Suprapubic skin (tissue), 4 donors: ENCODE measurements at places on chromosomes 6 and 20.

GRCh38 chr20:43947316-43947710 is 32.7 kb downstream of the TOX2 start:
- no peaks in the 10 kb centered on the region for H3K36me3 ChIP-seq
- H3K4me1 ChIP-seq, result peaks cover 9% of the 10 kb centered on the region
- no peak overlapping the region for H3K27ac ChIP-seq
- H3K4me3 ChIP-seq, result no peak overlapping the region

DNA sequence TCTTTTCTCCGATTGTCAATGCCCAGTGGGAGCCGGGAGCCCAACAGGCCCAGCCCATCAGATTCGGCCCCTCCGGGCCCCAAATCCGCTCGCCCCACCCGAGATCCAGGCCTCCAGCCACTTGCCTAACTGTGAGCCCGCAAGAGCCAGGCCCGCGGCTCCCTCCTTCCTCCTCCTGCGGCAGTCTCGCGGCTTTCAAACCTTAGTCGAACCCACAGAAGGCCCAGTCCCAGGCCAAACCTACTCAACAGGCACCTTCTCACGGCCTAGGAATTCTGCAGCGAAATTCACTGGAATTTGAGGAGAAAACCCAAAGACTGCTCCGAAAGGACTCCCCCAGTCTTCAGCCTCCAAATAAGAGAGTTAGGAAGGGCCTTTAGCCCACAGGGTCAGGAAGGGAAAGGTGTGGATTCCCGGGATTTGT is 2.8 kb upstream of the TFAP2A start:
- H3K27me3 ChIP-seq, result peaks cover 98% of the 10 kb centered on the region
- no peak for DNase-seq
- H3K4me3 ChIP-seq, result peak overlapping the region; percentile 83
- H3K36me3 ChIP-seq, result no peaks in the 10 kb centered on the region
- H3K27ac ChIP-seq, result peak overlapping the region; percentile 98

GRCh38 chr20:44309763-44310663 is 989 bp downstream of the FITM2 start:
- H3K27me3 ChIP-seq, result no peaks in the 10 kb centered on the region
- H3K27ac ChIP-seq, result peak overlapping the region; percentile 67
- peak; percentile 69 for DNase-seq
- H3K4me1 ChIP-seq, result peaks cover 20% of the 10 kb centered on the region

- no peak for DNase-seq
- H3K4me1 ChIP-seq, result peaks cover 10% of the 10 kb centered on the region
- H3K36me3 ChIP-seq, result no peaks in the 10 kb centered on the region
Measured at GRCh38 chr20:47988676-47989075, 203.4 kb upstream of the SULF2 start.

GRCh38 chr20:59525500-59526241 is 78.7 kb upstream of the PHACTR3 start:
- H3K4me1 ChIP-seq, result no peaks in the 10 kb centered on the region
- H3K4me3 ChIP-seq, result no peak overlapping the region
- peaks cover 70% of the 10 kb centered on the region for H3K27me3 ChIP-seq
- no peaks in the 10 kb centered on the region for H3K36me3 ChIP-seq

DNA sequence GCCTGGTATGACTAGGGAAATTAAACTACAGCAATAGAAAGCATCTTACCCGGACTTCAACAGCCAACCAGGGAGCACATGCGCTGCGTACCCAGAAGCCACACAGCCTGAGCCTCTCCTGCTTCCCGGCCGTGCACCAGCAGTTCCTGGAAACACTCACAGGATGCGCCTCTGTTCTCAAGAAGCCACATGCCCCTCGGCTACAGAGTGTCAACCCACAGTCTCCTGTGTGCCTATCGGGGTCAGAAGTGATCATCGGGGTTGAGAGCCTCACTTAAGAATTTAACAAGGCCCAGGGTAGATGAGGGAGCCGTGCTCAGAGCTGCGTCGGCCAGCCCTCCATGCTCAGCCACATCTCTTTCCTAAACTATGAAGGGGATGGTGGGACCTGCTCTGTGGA is 147.2 kb upstream of the GGTLC1 start:
- no peaks in the 10 kb centered on the region for H3K4me1 ChIP-seq
- H3K27me3 ChIP-seq, result no peaks in the 10 kb centered on the region
- no peak overlapping the region for H3K4me3 ChIP-seq
- H3K36me3 ChIP-seq, result no peaks in the 10 kb centered on the region
- no peak for DNase-seq
- H3K27ac ChIP-seq, result no peak overlapping the region

- no peak overlapping the region for H3K4me3 ChIP-seq
- no peaks in the 10 kb centered on the region for H3K4me1 ChIP-seq
- H3K27me3 ChIP-seq, result no peaks in the 10 kb centered on the region
- H3K36me3 ChIP-seq, result no peaks in the 10 kb centered on the region
Measured at GRCh38 chr6:147693181-147693580, 184.7 kb downstream of the SAMD5 start.

- no peak for DNase-seq
- no peaks in the 10 kb centered on the region for H3K36me3 ChIP-seq
- no peak overlapping the region for H3K27ac ChIP-seq
- H3K4me3 ChIP-seq, result no peak overlapping the region
- H3K4me1 ChIP-seq, result no peaks in the 10 kb centered on the region
Measured at GRCh38 chr6:130524552-130524951, 158.7 kb downstream of the TMEM200A start.

DNA sequence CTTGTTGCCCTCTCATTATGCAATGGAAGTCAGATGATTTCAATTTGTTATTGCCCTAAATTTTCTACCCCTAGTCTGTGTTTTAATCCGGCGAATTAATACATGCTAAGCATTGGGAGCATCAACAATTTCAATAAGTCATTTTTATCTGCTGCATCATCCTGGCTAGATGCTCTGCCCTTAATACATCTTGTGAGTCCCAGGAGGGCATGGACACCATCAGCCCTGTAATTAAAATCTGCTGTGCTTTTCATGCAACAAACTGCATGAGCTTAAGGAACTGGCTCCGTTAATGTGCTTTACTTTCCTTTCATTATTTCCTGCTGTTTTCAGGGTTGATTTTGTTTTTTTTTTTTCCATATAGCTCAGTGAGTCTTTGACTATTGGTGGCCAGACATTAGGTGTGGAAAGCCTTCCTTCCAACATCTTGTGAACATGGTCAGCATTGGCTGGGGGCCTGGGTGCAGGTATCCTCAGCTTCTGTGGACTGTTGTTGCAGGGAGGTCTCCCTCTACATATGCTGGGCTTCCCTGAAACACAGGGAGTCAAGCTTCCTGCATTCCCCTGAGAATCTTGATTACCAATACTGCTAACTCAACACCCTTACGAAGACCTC is 8.5 kb upstream of the PBOV1 start:
- H3K36me3 ChIP-seq, result no peaks in the 10 kb centered on the region
- no peak for DNase-seq
- peak overlapping the region; percentile 31 for H3K27ac ChIP-seq
- no peaks in the 10 kb centered on the region for H3K4me1 ChIP-seq

GRCh38 chr6:33428224-33428965 is 8.5 kb downstream of the SYNGAP1 start:
- no peak for DNase-seq
- no peaks in the 10 kb centered on the region for H3K27me3 ChIP-seq
- peak overlapping the region; percentile 68 for H3K4me3 ChIP-seq
- peaks cover 8% of the 10 kb centered on the region for H3K36me3 ChIP-seq

- no peak overlapping the region for H3K4me3 ChIP-seq
- no peak for DNase-seq
- no peaks in the 10 kb centered on the region for H3K4me1 ChIP-seq
- no peak overlapping the region for H3K27ac ChIP-seq
- no peaks in the 10 kb centered on the region for H3K36me3 ChIP-seq
Measured at GRCh38 chr6:117974914-117975627, 68.0 kb downstream of the SLC35F1 start.

GRCh38 chr6:148535976-148536375 is 193.3 kb downstream of the SASH1 start:
- DNase-seq, result no peak
- no peaks in the 10 kb centered on the region for H3K4me1 ChIP-seq
- H3K36me3 ChIP-seq, result peaks cover 97% of the 10 kb centered on the region
- H3K27me3 ChIP-seq, result no peaks in the 10 kb centered on the region
- no peak overlapping the region for H3K4me3 ChIP-seq
- H3K27ac ChIP-seq, result no peak overlapping the region

DNA sequence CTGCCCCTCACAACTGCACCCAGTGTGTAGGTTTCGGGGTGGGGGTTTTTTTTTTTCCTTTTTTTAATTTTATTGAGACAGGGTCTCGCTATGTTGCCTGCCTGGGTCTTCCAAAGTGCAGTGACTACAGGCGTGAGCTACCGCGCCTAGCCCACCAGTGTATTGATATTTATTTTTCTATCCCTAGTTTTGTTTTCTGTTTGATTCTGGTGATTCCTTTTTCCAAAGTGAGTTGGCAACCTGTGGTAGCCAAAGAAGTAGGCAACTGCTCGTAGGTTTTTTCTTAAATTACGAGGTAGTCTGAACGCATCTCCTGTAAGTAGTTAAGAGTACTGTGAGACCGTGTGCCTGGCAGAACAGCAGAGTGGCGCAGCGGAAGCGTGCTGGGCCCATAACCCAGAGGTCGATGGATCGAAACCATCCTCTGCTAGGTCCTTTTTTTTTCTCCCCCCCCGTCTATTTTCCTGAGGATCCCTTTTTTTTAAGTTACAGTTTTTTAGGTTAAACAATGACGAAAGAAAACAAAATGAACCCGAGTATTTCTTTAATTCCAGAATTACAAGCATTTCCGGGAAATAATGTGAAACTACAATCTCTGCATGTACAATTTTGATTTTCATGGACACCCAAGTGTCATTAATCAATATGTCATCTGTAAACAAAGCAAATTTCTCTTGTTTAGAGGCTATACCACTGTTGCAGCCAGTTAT is 78.7 kb upstream of the BTN3A2 start:
- H3K27ac ChIP-seq, result peak overlapping the region; percentile 95
- H3K4me3 ChIP-seq, result peak overlapping the region; percentile 62
- H3K36me3 ChIP-seq, result no peaks in the 10 kb centered on the region
- no peak for DNase-seq

GRCh38 chr6:152271776-152272464 is 365.2 kb downstream of the SYNE1 start:
- H3K4me3 ChIP-seq, result no peak overlapping the region
- no peak for DNase-seq
- peaks cover 4% of the 10 kb centered on the region for H3K36me3 ChIP-seq
- H3K27ac ChIP-seq, result peak overlapping the region; percentile 73

GRCh38 chr20:2920473-2920872 is 47.2 kb downstream of the PTPRA start:
- H3K4me3 ChIP-seq, result no peak overlapping the region
- H3K27ac ChIP-seq, result no peak overlapping the region
- peaks cover 20% of the 10 kb centered on the region for H3K36me3 ChIP-seq

DNA sequence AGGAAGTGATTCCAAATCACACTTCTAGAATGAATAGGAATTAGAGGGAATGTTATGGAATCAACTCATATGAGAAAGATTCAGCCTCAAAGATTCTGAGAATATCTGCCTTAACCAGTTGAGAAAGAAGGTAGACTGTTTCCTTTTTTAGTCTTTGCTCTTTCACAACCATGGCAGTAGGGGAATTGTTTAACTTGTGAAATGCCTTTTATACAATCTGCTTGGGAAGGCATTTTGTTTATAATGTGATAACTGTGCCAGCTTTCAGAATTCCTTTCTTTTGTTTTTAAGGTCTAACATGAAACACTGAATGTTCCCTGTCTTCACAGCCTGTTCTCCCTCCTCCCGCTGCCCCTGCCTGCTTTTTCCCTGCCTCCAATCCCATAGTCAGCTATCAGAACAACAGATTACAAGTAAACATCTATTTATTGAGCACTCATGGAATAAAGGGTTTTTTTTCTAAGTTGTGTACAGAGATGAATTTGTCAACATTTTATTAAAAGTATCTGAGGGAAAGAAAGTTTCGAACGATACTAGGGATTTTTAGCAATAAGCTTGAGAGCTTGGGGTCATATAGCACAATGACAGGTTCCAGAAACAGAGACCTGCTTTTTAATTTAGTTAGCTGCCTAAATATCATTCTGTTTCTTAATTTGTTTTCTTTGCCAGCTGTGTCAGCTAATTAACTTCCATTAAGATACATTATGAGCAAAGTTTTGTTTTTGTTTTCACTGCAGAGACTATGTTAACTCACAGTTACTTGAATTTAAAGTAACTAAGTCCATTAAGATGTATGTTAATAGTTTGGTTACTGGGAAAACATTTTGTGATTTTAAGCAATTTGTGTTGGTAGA is 28.3 kb upstream of the FBXO30 start:
- H3K27me3 ChIP-seq, result no peaks in the 10 kb centered on the region
- no peaks in the 10 kb centered on the region for H3K36me3 ChIP-seq
- peaks cover 6% of the 10 kb centered on the region for H3K4me1 ChIP-seq

GRCh38 chr6:113104951-113105350 is 752.2 kb upstream of the MARCKS start:
- H3K4me3 ChIP-seq, result no peak overlapping the region
- no peak for DNase-seq
- no peaks in the 10 kb centered on the region for H3K27me3 ChIP-seq
- no peak overlapping the region for H3K27ac ChIP-seq

DNA sequence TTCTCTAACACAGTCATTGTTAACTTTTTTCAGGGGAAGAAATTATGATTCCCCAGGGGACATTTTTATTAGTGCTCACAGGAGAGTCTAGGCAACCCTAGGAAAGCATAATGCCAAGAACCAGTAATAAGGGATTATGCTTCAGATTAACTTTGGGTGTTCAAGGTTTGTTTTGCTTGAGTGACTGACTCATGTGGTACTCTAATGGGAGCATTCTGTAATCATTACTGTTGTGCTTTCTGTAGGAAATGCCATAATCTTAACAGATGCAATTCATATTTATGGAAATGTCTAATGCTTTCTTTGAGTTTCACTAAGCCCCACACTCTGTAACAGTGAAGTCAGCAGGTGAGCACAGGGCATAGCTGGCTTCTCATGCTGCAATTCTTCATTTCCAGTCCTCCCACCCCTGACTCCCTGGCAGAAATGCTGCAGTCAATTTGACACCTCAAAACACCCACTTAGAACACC is 263.4 kb upstream of the MAN1A1 start:
- H3K27me3 ChIP-seq, result no peaks in the 10 kb centered on the region
- no peak for DNase-seq
- H3K36me3 ChIP-seq, result no peaks in the 10 kb centered on the region
- no peaks in the 10 kb centered on the region for H3K4me1 ChIP-seq
- no peak overlapping the region for H3K27ac ChIP-seq

DNA sequence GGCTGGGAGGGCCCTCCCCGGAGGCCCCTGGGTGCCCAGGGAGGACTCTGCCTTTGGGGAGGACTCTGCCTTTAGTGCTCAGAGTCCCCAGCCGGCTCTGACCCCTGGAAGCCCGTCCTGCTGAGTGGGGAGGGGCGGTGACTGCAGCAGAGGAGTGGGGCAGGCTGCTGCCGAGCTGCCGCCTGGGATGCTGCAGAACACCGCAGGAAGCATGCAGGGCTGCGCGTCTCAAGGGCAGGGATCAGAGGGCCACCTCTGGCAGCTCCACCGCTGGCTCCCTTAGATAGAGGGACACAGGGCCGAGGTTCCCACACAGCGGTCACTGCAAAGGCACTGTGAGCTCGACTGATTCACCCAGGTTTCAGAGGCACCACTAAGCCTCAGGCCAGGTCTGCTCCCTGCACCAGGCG is 82.2 kb upstream of the GATA5 start:
- H3K4me1 ChIP-seq, result no peaks in the 10 kb centered on the region
- no peak overlapping the region for H3K4me3 ChIP-seq
- DNase-seq, result no peak
- peaks cover 100% of the 10 kb centered on the region for H3K27me3 ChIP-seq
